ENCODE measurements at places on chromosomes 7 and 10.

- no peak for DNase-seq
Measured at GRCh38 chr10:77101341-77101740, 536.3 kb downstream of the KCNMA1 start.

- DNase-seq, result no peak
Measured at GRCh38 chr7:31373337-31374289, 33.1 kb upstream of the NEUROD6 start.

GRCh38 chr7:91050677-91051076, 213.6 kb upstream of the FZD1 start:
- DNase-seq, result no peak

GRCh38 chr7:102463841-102464576, 654 bp downstream of the ALKBH4 start:
- DNase-seq, result no peak

GRCh38 chr10:125455855-125456254, 227.1 kb downstream of the TEX36 start:
- no peak for DNase-seq

DNA sequence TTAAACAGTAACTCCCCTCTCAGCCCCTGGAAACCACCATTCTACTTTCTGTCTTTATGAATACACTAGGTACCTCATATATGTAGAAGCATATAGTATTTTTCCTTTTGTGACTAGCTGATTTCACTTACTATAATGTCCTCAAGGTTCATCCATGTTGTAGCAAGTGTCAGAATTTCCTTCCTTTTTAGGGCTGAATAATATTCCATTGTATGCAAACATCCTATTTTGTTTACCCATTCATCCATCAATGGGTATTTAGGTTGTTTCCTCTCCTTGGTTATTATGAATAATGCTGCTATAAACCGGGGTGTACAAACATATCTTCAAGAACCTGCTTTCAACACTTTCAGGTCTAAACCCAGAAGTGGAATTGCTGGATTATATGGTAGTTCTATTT, 125.3 kb downstream of the SGMS1 start:
- DNase-seq, result no peak

- DNase-seq, result no peak
Measured at GRCh38 chr7:94258418-94259300, 136.0 kb upstream of the COL1A2 start.
